ENCODE measurements at places on chromosomes 13 and 19.

DNA sequence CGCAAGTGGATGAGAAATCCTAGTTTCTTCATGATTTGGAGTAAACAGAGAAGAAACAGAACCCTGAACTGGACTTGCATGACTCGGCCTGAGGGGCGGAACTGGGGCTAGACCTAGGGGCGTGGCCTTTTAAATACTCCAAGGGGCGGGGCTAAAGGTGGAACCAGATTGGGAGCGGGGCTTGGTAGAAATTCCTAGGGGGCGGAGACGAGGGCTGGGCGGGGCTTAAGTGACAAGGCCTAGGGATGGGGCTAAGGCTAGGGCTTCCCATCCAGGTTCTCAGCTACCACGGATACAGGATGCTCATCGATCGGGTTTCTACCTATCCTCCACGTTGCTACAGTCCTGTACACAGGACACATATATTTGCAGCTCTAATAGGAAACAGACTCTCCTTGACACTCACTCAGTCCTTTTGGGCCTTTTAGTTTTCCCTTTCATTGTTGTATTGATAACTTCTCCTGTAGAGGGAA lies 372 bp upstream of the ZNF699 start:
- DNase-seq = peak; percentile 96

GRCh38 chr19:2488405-2488941 lies 12.5 kb downstream of the GADD45B start:
- DNase-seq = peak; percentile 38

DNA sequence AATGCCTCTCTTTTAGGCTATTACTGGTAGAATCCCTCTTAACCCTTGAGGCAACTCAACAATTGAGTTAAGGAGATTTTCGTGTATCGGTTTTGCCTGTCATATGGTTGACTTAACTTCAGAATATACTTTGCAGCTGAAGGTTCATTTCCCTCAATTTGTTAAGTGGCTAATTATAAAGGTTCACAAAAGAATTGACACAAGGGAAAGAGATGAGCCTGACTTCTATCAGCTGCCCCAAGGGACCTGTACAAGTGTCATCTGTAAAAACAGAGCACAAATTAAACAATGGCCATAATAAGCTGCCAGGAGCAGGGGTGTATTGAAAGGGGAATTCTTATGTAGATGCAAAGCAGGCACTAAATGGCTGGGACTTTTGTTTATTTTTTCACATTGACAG lies 334.8 kb upstream of the OBI1 start:
- no peak for DNase-seq

- DNase-seq = no peak
Measured at GRCh38 chr19:51807925-51808324, 13.0 kb downstream of the FPR3 start.

GRCh38 chr13:105969761-105970160 lies 565.7 kb downstream of the EFNB2 start:
- DNase-seq = no peak

DNA sequence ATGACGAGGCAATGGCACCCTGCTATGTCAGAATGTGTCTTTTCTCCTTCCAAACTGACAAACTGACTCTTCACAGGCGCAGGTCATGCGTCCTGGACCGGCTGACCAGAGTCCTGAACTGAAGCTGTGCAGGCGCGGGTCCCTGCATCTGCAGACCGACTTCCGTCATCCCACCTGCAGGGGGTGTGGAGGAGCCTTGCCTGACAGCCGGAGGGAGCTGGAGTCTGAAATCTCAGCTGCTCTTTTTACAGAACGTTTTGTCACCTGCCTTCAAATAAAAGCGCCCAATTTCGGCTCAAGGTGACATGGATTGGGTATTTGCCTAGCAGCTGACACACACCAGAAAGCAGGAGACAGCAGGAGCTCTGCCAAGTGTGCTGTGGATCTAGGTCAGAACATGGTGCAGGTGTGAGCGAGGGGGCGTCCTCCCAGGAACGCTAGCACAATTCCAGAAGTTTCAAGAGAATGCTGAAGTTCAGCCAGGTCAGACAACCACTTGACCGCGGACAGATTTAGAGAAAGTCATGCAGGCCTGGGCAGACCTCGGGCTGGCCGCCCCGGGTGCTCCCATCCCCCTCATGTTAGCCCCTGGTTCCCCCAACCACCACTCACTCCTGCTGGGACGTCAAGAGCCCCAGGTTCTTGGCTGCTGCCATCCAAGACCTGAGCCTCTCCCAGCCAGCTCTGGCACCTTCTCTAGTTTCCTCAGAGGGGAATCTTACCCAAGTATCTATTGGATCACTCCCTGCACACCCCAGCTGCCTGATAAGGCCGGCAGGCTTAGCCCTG lies 32.8 kb downstream of the ELL start:
- DNase-seq = no peak

- DNase-seq = no peak
Measured at GRCh38 chr13:94783489-94783888, 71.1 kb upstream of the SOX21 start.

- DNase-seq = peak; percentile 66
Measured at GRCh38 chr13:99980201-99980823, 1.3 kb upstream of the ZIC2 start.

DNA sequence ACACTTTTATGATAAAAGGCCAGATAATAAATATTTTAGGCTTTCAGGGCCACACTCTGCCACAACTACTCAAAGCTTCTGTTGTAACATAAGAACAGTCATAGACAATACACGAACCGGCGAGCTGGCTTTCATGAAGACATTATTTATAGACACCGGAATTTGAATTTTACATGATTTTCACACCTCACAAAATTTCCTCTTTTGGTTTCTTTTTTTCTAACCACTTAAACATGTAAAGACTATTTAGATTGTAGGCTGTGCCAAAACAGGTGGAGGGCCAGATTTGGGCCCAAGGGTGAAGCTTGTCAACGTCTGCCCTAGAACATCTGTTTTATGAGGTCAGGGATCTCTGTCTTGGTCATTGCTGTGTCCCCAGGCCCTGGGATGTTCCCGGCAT lies 29.7 kb upstream of the FXYD3 start:
- no peak for DNase-seq

DNA sequence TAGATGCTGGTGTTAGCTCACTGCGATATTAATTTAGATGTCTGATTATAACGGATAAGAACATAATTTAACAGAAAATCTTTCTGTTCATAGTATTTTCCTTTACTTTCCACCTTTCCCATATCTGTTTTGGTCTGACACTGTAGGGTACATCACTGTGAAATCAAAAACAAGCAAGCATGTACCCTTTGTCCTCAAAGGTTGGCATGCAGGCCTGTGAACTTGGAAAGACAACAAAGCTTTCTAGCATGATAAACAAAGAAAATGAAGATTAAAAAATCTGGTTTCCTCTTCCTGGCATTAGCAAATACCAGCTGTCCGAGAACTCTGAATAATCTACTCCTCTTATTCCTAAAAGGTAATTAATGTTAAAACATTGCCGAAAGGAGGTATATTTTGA lies 31.6 kb downstream of the THSD1 start:
- DNase-seq = no peak

DNA sequence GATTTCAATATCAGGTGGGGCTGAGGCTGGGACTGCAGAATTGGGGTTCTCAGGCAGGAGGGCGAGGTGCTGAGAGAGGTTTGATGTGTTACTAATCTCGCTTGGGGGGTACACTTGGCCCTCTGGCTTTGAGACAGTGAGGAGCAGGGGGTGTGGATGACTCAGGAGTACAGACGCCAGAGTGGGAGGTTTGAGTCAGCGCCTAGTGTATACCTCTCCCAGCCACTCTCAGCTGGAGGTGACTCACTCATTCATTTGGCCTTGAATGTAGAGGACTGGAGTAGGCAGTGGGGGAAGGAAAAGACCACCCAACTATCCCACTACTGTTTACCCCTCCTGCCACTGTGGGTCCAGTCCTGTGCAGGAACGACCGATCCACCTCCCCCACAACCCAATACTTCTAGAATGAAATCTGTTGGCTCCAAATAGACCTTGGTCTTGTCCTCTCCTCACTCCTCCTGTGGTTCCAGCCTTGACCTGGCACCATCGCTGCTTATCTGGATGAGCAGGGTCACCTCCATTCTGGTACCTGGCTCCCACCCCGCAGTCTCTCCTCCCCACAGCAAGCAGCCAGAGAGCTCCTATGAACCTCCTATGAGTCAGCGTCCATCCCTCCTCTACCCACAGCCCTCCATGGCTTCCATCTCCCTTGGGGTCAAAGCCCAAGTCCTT lies 20.1 kb upstream of the ZNRF4 start:
- peak; percentile 37 for DNase-seq

DNA sequence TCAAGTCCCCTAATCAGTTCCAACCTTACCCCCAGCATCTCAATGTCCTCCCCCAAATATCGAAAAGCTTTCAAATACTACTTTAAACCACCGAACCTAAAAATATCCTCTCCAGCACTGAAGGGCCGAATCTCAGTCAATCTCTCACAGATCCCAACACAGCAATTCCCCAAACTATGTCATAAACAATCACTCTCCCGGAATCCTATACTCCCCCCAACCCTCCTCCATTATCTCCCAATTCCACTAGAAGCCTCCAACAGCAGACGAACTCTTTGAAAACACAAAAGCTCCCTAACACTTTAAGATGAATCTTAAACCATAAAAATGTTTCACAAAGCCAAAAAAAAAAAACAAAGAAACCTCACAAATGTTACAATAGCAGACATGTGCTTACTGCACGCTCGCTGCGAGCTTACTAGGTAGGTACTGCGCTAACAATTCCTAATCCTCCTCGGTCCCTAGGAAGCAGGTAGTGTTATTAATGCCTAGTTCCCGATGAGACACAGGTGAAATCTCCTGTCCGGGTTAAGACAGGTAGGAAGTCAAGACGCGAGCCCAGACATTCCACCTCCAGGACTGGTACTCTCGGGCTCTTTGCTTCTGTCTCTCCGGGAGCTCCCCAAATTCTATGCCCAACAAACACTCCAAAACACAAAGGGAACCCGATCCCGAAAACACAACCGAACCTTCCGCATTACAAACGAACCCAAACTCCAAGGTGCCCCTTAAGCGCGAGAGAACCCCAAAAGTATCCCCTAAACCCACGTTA lies 14.2 kb downstream of the FBXO46 start:
- peak; percentile 41 for DNase-seq

DNA sequence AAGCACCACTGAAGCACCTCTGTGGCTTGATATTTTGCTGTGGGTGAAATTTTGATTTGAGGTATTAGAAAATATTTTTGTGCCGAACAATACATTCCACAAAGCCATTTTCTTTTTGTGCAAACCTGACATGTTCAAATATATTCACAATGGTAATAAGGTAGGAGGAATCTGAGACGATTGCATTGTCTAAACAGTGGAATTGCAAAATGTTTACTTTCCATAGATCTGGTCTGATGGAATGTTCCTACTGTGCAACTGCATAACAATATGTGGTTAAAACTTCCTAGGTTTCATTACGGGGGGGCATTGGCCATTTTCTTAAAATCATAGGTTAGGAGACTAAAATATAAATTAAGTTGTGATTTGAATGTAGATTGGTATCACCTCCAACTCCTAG lies 42.7 kb upstream of the AKAP11 start:
- no peak for DNase-seq

GRCh38 chr13:43132257-43132656 lies 108.9 kb downstream of the DNAJC15 start:
- DNase-seq = peak; percentile 51

- DNase-seq = peak; percentile 18
Measured at GRCh38 chr13:93771782-93772181, 545.2 kb downstream of the GPC6 start.

- no peak for DNase-seq
Measured at GRCh38 chr13:46347277-46347676, 39.8 kb downstream of the RUBCNL start.

GRCh38 chr13:27182054-27182453 lies 10.4 kb upstream of the USP12 start:
- DNase-seq = no peak

DNA sequence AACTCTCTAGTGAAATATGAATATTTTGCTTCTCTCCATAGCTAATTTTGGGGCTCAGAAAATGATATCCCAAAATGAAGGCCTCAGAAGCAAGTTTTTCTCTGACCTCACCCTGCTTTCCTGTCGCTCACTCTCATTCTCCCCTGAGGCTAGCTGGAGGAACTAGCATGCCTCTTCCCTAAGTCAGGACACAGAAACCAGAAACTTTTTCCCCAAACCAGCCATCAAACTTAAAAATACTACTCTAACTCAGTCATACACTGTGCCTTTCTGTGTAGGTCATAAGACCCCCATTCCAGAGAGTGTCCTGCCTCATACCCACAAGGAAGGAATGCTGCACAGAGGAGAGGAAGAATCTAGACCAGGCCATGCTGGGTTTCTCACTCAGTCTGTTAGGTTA lies 329.6 kb downstream of the PCDH20 start:
- no peak for DNase-seq

- no peak for DNase-seq
Measured at GRCh38 chr13:105509981-105510762, 1025.3 kb downstream of the EFNB2 start.

DNA sequence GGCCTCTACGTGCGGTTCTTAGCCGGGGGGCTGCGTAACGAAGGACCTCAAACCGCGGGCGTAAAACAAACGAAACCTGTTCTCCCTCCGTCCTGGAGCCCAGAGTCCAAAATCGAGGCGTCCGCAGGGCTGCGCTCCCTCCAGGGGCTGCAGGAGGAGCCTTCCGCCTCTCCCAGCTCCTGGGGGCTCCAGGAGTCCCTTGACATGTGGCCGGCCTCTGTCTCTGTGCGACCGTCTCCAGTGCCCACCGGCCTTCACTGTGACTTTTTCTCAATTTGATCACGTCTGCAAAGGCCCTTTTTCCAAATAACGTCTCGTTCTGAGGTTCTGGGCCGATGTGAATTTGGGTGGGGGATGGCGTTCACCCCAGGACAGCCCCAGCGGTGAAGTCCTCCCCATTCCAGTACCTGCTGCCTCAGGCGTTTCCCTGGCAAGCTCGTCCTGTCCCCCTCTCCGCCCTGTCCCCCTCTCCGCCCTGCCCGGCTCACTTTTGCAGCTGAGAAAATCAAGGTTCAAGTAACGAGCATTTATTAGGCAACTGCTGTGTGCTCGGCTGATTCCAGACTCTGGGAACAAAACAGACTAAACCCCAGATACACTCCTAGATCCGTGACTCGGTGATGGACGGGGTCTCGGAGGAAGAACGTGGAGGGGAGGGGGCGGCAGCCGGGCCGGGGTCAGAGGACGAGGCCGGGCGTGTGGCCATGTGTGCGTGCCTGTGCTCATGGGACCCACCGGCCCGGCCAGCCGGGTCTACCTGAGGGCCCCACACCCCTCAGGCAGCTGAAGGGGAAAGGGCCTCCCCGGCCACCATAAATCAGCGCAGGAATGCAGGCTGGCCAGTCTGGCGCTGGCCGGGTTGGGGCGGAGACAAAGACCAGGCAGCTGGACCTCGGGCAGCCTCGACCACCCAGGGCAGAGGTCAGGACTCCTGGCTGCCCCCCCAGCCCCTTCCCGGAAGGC lies 28.1 kb upstream of the WDR18 start:
- DNase-seq = no peak

All from cardiac fibroblast (primary cell).